Thoracic aorta (tissue), 2 donors: ENCODE measurements at places on chromosomes 12 and 14.

DNA sequence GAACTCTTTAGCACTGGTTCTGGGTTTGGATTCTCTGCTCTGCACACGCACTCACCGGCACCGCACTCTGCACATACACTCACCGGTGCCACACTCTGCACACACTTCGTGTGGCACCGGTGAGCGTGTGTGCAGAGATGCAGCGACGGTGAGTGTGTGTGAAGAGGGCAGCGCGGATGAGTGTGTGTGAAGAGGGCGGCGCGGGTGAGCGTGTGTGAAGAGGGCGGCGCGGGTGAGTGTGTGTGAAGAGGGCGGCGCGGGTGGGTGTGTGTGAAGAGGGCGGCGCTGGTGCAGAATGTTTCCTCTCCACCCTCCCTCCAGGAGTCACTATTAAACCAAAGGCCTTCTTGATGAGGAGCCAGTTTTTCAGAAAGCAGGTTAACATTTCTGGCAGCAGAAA is 49.2 kb upstream of the MMP17 start:
- no peak for DNase-seq

DNA sequence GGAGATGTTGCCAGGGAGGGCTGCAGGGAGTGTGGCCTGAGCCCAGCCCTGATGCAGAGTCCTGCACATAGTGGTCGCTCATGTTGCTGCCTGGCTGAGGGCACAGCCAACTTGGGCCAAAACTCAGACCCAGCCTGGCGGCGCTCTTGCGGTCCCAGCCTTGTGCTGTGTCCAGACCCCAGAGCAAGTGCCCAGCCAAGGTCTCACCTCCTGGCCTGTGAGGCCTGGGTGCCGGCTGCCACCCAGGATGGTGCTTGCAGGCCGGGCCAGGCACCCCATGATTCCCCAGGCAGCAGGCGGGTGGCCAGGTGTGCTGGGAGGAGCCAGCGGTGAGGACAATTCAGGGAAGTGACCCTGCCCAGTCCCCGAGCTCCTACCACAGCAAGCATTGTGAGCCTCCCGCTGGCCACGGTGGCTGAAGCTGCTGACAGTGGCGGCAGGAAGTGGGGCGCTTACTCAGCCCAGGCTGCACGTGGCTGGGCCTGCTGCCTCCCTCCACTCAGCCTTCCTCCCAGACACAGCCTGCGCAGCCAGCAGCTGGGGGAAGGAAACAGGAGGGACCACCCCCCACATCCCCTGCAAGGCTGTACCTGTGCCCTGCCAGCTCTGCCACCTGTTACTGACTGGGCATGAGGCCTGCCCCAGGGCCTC is 17.7 kb upstream of the PGF start:
- no peak for DNase-seq

DNA sequence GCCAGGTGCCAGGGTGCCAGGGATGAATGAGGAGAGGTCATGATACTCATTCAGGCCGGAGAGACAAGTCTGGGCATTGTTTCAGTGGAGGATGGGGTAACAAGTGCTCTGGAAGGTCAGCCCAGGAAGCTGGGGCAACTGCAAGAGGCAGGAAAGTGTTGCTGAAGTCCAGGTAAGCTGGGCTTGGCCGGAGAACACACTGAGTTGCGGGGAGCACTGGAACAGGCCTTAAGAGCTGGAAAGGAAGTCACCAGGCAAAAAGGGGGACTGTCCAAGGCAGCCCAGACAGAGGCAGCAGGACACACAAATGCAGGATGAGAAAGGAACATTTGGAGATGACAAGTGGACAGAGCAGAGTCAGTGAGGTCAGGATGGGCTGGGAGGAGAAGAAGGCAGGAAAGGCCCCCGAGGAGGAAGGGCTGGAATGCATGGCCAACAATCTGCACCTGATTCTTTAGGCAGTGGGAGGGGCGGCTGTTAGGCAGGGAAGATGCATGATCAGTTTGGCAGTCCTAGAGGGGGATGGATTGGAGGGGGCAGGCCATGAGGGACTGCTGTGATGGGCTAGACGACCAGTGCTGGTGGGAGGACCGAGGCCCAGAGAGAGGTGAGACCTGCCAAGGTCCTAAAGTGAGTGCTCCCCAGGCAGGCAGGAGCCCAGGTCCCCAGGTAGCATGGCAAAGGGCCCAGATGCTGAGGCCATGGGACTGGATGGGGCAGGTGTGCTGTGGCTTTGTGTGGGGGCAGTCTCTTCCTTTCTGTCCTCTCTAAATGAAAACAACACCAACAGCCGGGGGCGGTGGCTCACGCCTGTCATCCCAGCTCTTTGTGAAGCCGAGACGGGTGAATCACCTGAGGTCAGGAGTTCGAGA is 17.2 kb upstream of the HHIPL1 start:
- no peak for DNase-seq

DNA sequence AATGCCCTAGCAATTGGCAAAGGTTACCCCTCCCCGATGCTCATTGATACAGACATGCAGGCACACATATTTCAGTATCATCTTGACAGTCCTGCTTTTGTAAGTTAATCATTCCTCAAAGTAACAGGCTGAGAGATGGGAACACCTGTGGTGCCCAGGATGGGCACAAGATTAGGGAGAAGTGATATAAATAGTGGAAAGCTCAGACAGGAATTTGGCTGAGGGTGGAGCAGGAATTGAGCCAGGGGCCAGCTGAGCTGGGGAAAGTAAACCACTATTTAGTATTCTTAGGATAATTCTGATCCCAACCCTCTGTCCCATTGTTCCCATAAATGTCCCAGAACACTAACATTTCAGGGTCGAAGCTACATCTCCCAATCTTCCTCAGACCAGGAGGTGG is 38.3 kb downstream of the DAO start:
- DNase-seq = no peak

GRCh38 chr12:124841558-124841945 is 22.1 kb downstream of the SCARB1 start:
- no peak for DNase-seq

DNA sequence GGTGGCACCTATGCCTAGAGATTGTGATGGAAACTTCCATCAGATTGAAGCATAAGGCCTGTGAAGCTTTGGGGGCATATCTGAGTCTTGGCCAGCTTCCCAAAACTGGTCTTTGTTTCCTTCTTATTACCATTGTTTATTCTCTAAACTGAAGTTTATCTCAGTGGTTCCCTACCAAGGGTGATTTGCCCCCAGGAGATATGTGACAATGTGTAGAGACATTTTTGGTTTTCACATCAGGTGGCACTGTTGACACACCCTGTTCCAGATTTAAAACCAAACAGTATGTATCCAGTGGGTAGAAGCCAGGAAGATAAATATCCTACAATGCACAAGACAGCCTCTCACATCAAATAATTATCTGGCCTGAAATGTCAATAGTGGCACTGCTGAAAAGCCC is 22.1 kb downstream of the RASSF9 start:
- DNase-seq = no peak

GRCh38 chr12:116516657-116517056 is 42.5 kb upstream of the MAP1LC3B2 start:
- DNase-seq = no peak
